ENCODE measurements at places on chromosomes 2 and 18.

- DNase-seq, result no peak
These were observed 38.5 kb downstream of the NCK2 start for GRCh38 chr2:105783151-105783738.

DNA sequence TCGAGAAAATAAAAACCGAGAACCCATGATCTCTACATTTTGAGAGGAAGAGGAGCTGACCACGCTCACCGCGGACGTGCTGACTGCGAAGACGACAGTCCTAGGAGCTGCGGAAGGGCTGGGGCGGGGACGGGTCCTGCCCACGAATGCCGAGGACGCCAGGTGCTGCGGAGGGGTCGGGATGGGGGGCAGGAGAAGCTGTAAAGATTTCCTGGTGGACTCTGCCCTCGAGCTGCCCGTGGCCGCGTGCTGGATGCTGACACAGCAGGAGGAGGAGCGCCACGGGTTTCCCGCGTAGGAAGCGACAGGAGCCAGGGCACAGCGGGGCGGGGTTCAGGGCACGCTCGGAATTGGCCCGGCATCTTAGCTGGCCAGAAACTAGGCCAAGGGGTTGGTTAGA is 22.2 kb downstream of the ZSCAN30 start:
- DNase-seq, result no peak

- DNase-seq, result no peak
These were observed 12.8 kb upstream of the KIAA2012 start for GRCh38 chr2:202060218-202060617.

- DNase-seq, result no peak
These were observed 61.4 kb upstream of the ASAP2 start for GRCh38 chr2:9145109-9145751.

- no peak for DNase-seq
These were observed 129.6 kb upstream of the DNAJC10 start for GRCh38 chr2:182586426-182586825.

DNA sequence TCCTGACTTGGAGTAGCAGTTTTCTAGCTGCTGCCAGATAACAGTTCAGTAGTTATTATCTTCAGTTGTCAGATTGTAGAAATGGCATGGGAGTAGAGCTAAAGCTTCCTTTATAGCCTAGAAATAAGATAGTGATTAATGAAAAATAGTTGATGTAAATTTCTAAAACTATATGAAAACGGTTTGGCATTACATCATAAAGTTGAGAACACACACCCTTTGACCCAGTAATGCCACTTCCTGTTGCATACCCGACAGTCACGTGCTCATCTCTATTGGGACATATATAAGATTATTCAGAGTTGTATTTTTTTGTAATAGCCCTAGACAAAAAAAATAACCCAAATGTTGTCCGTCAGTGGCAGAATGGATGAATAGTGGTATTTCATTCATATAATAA is 39.4 kb upstream of the ASB1 start:
- no peak for DNase-seq

DNA sequence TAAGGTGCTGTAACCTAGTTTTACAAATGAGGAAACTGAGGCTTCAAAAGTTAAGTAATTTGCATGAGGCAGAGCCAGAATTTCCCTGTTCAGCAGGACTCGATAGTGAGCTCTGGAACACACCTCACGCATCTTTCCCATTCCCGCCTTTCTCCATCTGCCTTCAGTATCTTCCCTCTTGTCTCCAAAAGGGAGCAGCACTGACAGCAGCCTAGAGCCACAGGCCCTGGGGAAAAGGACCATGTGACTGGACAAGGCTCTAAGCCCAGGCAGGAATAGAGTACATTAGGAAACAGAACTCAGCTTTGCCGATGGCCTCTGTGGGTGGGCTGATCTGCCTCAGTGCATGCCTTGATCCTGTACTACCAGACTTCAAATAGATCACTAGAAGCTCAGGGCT is 21.5 kb downstream of the GPR155 start:
- DNase-seq, result no peak

GRCh38 chr2:19496646-19497045 is 138.2 kb upstream of the OSR1 start:
- DNase-seq, result no peak

DNA sequence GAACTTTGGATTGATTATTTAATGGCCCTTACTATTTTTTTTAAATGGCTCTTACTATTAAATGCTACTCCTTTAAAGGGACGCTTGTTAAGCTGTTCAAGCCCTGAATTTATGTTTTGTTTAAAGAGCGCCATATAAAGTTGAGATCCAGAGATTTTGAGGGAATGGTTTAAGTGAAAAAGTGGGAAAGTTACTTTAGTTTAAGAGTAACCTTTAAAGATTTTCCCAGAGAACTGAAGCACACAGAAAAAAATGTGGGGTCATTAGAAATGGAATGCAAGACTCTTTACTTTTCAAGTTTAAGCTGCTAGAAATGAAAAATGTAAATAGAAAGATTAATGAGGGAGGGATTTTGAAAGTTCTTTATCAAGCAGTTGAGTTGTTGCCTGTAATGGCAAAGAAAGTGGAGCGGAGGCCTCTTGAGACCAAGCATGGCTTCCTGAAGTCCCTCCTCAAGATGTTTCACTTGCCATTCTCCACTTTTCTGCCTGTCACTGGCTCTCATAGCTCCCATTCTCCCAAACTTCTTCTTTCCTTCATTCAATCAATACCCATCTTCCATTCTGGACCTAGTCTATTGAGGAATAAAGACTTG is 93.2 kb downstream of the KCNS3 start:
- DNase-seq, result no peak

DNA sequence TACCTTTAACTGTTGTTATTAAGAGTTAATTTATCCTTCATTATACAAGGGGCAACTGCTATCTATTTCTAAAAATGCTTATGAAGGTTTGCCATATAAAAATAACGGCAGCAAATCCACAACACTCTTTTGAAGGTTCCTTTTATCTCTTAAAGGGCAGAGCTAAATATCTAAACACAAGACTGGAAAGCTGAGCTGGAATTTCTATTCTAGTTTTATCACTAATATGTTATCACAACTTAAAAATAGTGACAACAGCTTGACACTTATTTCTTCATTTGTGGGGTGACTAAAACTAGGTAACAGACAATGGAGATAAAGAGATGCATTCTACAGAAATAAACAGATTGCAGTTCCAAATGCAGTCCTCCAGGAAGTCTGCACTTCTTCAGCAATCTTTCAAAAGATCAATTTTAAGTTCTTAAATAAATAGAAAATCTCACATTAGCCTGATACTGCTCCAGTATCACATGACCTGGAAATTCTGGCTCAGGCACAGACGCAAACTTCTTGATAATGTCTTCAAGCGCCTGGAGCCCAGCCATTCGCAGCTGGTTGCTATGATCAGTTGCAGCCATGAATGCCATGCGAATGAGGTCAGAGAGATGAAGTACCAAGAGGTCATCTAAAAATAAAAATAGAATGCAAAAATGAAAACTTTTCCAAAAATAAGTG is 54.0 kb upstream of the STRN start:
- no peak for DNase-seq

GRCh38 chr2:137888845-137889244 is 75.4 kb upstream of the HNMT start:
- DNase-seq, result peak; percentile 26

DNA sequence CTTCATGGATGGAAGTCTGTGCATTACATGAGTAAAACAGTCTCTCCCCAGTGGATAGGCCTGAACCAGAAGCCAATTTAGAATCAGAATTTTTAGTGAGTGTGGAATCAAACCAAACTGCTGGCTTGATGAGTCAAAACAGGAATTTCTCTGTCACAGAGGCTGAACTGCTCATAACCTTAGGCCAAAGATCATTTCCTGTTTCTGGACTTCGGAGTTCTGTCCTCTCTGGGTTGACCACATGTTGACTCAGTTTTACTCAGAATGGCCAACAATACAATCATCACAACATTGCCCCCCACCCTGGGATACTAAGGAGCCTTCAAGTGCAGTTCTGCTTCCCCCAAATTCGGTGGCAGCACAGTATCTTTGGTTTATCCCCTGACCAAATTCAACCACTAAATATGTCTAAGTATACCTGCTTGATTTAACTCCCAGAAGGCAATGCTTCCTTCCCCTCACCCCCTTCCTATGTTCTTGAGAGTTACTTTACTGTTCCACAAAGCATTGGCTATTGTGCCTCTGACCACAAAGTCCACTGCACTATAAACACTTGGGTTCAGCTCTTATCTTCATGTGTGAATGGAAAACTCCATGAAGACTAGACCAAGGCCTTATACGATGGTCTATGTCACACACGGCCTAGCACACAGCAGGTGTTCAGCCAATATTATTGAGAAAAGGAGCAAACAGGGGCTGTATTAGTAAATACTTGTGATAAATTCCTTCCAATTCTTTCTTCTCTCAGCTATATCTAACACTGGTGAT is 67.8 kb downstream of the NXPH2 start:
- no peak for DNase-seq

DNA sequence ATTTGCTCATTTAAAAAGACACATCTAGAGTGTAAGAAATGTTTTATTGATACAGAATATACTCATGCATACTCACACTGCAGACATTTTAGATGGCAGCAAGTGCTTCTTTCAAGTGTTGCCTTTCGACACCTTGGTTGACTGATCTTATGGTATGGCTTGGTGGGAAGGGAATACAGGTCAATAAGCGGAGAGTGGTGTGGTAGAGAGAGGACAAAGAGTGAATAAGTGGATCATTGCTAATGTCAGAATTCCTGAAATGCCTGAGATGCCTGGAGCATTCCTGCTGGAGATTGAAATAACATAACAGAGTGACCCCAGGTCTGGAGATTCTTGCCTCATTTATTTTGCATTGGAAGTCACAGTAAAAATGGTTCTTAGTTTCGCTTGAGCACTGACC is 76.7 kb downstream of the RND3 start:
- no peak for DNase-seq

DNA sequence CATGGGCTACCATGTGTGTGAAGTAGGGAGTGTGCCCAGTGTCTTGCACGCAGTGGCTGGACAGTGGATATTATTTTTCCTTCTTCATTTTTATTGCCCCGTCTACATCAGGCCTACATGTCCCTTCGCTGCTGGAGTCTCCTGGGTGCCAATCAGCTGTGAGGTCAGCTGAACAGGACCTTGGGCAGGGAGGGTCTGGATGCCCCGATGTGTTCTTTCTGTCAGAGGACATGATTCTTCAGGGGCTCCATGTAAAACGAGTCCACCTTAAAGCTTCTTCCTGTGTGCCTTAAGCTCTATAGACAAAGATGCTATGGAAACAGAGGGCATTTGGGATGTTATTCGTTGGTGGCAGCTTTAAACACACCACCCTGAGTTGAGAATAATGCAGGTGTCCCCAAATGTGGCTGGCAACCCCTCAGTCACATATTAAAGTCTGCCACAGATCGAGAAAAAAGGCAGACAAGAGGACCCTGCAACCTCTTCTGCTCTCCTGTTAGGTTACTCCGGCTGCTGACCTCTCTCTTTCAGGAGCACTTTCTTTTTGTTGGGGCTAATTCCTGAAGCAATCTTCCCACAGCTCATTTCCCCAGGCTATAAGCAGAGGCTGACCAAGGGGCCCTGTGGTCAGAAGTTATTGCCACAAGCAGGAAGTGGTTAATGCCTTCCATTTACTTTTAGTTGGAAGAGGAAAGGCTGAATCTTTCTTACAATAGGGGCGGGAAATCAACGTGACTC is 20.0 kb downstream of the GREB1 start:
- DNase-seq, result no peak

- DNase-seq, result no peak
These were observed 70.4 kb downstream of the ASAP2 start for GRCh38 chr2:9276901-9277451.

- peak; percentile 45 for DNase-seq
These were observed 61.4 kb upstream of the RTN4 start for GRCh38 chr2:55111570-55112228.

- DNase-seq, result no peak
These were observed 25.8 kb downstream of the TRAPPC12 start for GRCh38 chr2:3405307-3405706.

GRCh38 chr2:147449323-147449991 is 395.4 kb upstream of the ACVR2A start:
- peak; percentile 86 for DNase-seq

DNA sequence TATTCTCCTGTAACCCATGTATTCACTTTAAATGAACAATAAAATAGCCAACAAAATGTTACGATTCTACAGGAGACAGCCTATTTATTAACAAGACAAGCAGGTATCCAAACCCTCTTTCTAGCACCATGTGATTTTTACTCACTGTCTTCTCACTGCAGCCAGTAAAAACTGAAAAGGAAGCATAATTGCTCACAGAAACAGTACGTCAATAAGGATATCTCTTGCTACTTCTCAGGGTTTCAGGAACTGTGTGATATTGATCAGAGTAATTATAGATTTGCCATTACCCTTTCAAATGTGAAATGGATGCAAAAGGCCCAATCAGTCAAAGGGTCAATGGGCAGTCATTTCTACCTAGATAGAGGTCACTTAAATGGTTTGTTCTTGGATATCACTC is 1473.8 kb upstream of the DDX18 start:
- DNase-seq, result no peak

GRCh38 chr2:215324811-215325210 is 13.0 kb downstream of the ATIC start:
- DNase-seq, result peak; percentile 27

- DNase-seq, result no peak
These were observed 256.7 kb downstream of the ANAPC1 start for GRCh38 chr2:111627256-111627655.

DNA sequence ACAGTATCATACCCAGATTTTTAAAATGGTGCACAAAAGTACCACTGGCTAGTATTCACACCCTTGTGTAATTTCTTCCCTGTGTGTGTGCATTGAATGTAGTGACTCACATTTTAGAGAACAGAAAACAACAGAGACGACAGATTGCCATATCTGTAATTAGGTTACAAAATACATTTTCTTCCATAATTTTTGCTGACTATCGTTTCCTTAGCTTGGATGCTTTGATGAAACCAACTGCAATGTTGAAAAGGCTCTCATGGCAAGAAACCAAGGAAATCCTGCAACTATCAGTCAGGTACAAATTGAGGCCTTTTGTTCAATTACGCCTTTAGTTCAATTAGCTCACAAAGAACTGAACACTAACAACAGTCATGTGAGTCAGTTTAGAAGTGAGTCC is 484.4 kb downstream of the ZNF804A start:
- DNase-seq, result no peak

DNA sequence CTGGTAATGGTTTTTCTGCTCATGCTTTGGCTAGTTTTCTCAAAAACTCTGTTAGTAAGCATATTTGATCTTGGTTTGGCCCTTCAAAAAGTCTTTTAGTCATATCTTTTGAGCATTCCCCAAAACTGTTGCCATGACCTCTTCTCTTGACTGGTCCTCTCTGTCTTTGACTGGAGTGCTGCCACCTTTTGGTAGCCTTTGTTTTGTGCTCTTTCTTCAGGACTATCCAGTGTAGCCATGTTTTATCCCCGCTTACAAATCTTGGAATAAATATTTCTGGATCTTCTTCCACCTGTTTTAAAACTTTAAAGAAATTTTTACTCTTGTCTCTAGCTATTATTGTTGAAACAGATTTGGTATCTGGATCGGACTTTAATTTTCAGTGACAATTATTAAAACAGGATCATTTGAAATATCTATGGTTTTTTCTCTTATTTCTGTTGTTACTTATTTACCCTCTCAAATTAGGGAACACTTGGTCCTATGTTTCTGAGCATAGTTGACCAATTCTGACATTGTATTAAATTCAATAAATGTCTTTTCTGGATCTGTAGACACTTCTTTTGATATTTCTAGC is 965 bp upstream of the ELOA2 start:
- DNase-seq, result peak; percentile 4

- no peak for DNase-seq
These were observed 59.0 kb downstream of the TANK start for GRCh38 chr2:161219211-161219610.
